Left colon (tissue), 2 donors: ENCODE measurements at places on chromosomes 11 and 22.

DNA sequence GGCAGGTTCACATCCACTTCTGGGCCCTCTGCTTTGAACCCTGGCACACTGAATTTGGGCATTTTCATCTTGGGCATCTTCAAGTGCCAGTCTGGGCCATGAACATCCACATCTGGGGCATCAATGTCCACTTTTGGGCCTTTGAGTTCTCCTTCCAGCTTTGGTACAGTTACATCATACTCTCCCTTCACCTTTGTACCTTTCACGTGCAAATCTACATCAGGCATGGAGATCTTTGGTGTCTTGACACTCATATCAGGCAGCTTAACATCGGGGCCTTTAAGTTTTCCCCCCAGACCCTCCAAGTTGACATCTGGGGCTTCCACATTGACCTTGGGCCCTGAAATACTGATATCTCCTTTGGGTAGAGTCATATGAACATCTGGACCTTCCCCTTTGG lies 14.5 kb downstream of the AHNAK start:
- DNase-seq = no peak

DNA sequence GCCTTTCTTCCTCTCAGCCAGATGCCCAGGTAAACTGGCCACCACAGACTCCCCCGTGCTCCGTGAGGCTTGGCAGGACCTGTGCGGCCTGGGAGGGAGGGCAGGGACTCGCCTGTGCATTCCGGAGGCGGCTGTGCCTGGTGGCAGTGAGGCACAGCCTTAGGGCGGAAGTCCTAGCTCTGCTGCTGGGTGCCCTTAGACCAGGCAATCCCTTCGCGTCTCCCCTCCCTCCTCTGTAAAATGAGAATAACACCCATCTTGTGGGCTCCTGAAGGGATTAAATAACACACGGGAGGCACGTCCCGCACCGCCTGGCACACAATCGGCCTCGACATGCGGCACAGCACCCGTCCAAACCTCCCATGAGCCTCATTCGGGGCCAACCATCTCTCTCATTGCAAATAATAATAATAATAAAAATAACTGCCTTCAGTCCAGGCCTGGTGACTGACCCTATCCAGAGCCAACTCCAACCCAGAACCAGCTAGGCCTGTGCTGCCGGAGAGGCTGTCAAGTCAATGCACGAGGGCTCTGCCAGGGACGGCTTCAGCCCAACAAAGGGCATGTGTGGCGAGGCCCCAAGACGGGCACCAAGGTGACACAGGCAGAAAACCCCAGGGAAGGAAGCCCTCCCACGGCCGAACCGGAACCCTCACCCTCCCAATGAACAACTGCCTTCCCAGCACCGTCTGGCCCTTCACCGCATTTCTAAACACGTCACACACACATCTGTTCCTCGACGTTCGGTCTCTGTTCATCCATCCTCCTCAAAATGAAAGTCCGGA lies 8.2 kb downstream of the LTO1 start:
- DNase-seq = no peak

- no peak for DNase-seq
These were observed 59.8 kb downstream of the UVRAG start for GRCh38 chr11:75874684-75875341.

DNA sequence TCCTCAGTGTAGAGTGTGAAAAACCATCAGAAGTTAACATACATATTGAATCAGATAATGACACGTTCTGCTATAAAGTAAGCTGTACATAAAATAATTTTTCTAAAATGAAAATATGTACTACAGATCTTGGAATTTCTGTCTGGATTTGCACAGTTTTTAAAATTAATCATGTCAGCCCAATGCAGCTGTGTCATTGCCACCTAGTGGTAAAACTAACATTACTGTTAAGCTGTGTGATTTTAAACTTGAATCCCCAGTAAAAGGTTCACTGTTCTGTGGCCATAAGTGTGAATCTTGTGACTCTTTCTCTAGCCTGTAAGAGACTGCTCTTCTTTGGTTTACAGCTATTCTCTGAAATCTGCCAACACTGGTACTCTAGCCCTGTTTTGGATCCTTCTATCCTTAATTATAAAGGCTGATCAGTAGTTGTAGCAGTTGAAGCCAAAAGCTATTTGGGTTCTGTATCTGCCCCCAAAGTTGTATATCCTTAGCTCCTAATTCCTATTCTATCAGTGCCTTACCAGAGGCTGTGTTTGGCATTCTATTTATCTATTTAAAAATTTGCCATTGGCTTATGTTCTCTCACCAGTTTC lies 4.0 kb downstream of the JRKL start:
- DNase-seq = no peak

GRCh38 chr22:36891646-36892045 lies 21.8 kb upstream of the CSF2RB start:
- DNase-seq = no peak
